Fibroblast of skin of left quadriceps (primary cell): ENCODE measurements at places on chromosomes 5 and 9.

GRCh38 chr9:92064711-92065110 lies 50.5 kb downstream of the SPTLC1 start:
- DNase-seq, result no peak

DNA sequence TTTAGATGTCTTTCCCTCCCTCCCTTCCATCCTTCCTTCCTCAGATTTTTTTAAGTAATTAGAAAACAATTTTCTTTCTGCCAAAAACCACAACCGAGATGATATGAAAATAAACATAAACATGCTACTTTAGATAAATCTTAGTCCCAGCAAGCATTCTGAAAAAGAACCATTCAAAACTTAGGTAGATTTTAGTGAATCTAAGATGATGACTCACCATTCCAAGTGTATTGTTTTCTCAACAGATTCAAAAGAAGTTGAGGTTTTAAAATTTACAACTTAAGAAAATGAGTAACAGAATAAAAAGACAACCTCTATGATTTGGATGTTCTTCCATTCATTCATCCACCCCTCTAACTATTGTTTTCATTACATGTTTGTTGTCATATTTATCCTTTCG lies 465.1 kb downstream of the PDE4D start:
- no peak for DNase-seq

DNA sequence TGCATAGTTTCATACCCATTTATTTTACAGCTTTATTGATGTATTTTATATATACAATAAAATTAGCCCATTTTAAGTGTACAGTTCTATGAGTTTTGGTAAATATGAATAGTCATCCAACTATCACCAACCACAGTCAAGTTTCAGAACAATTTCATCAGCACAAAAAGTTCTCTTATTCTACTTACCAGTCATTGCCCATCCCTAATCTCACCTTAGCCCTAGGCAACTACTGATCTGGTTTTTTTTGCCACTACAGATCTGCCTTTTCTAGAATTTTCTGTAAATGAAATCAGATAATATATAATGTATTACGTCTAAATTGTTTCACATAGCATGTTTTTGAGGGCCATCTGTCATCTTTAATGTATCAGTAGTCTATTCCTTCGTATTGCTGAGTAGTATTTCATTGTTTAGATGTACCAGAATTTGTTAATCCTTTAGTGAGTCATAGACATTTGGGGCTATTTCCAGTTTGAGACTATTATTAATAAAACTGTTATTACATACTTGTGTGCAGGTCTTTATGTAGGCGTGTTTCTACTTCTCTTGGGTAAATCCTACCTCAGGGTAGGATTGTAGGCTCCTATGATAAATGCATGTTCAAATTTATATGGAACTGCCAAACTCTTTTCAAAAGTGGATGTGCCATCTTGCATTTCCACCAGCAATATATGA lies 198.5 kb upstream of the ADAMTSL1 start:
- no peak for DNase-seq

DNA sequence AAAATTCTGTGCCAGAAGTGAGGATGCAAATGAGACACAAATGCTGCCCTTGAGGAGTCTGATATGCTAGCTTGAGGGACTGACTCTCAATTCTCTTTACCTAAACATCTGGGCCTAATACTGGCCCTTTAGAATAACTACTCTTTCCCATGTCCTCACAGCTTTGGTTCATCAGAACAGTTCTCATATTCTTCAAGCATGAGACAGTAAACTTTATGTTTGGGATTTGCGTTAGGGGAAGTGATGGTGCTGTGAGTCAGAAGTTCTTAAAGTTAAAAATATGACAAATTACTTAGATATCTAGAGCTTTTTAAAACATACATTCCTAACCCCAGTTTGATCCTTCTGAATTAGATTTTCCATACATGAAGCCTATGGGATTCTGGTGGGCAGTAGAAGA lies 665.0 kb upstream of the RGMB start:
- peak; percentile 93 for DNase-seq

DNA sequence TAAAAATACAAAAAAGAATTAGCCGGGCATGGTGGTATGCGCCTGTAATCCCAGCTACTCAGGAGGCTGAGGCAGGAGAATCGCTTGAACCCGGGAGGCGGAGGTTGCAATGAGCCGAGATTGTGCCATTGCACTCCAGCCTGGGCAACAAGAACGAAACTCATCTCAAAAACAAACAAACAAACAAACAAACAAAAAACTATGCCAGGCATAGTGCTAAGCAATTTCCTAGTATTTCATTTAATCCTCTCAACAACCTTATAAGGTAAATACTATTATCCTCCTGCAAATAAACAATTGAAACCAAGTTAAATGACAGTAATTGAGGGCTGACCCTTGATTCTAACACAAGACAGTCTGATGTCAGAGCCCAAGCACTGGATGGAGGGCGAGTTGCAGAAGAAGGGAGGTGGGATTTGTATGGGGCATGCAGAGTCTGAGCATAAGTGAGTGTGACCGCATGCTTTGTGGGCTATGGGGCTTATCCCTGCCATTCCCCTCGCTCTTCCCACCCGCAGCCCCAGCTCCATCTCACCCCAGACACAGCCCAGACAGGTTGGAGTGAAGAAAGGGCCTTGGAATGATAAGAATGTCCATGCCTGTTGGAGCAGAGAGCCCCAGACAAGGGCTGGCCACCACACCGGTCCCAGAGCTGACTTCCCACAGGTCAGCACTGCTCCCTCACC lies 24.3 kb upstream of the RPS14 start:
- DNase-seq, result no peak

GRCh38 chr5:78472469-78473106 lies 112.2 kb downstream of the SCAMP1 start:
- no peak for DNase-seq

GRCh38 chr9:38439916-38440301 lies 15.7 kb upstream of the IGFBPL1 start:
- no peak for DNase-seq

- DNase-seq, result no peak
Measured at GRCh38 chr5:88889189-88890069, 6.4 kb upstream of the MEF2C start.

- DNase-seq, result no peak
Measured at GRCh38 chr9:37444890-37445289, 20.4 kb downstream of the ZBTB5 start.

- DNase-seq, result no peak
Measured at GRCh38 chr5:101284736-101285375, 381.8 kb upstream of the ST8SIA4 start.

GRCh38 chr5:59798862-59799667 lies 94.5 kb downstream of the PDE4D start:
- DNase-seq, result peak; percentile 15

DNA sequence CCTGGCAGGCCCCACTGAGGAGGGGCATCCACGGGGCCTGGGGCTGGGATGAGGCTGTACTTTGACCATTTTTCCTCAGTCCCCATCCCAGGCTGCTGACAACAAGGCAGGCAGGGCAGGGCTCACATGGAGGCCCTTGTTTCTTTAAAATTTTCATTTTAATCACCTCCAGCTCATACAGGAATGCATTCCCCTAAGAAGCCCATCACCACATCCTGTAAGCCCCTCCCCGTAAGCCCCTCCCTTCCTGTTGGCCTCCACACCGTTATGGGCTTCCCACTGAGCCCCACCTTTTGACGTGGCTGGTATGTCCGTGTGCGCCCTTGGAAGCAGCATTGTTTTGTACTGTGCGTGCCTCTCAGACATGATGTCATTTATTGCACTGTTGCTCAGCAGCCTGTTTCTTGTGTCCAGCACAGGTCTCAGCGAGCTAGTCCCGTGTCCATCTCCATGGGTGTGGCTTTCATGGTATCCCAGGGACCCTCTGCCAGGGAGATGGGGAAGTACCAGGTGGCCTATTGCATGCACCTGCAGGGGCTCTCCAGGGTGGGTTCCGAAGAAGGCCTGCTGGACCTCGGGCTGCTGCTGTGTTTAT lies 22.4 kb downstream of the PHF2 start:
- DNase-seq, result no peak

DNA sequence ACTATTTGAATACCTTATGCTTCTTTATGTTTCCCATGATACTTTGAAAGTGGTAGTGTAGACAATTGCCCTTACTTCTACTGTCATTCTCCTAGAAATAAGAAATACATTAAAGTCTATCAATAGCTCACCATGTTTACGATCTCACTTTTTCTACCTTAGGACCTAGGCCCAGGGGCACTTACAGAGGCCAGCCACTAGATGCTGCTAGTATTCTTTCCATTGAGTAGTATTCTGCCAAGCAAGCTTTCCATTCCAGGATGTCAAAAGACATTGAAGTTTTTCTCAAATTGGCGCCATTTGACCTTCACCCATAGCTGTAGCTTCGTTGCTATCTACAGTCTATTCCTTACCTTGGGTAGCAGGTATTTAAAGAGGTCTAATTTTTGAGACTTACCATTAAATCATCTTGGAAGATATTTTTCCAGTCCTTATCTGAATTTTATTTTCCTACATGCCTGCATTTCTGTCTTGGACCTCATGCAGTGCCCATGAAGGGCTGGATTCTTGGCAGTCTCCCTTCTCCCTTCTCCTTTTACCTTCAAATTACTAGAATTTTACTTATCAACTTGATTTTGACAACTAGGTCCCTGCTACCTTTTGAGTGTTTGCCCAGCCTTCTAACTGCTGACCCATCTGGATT lies 246.0 kb upstream of the NUDT12 start:
- DNase-seq, result no peak

DNA sequence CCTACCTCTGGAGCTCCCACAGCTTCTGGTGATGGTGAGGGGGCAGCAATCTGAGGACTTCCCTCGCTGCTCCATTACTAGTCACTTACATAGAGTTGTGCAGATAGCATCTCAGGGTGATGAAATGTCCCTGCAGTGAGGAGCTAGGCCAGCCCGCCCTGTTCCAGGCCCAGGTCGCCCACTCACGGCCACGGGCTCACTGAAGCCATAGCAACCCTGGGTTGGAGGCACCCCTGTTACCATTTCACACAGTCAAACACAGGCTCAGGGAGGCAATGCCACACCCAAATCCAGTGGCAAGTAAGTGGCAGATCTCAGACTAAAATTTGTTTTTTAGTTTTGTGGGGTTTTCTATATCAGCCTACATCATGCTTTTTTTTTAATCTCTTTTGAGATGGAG lies 19.6 kb downstream of the SH2D3C start:
- no peak for DNase-seq

DNA sequence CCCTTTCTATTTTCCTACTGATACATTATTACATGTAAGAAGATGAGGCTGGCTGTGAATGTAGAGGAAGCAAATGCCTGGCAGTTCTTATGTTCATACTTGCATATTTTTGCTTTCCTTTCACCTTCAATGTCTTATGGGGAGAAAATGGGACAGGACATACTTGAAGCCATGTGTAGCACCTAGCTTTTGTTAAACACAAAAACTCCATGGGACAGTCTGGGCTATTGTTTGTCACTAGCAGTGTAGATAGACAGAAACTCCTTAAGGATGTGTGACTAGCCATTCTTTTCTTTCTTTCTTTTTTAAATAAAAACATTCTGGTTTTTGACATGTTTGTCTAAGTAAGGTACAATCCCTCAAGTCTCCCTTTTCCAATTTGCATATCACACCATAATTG lies 122.7 kb downstream of the ARL15 start:
- no peak for DNase-seq

DNA sequence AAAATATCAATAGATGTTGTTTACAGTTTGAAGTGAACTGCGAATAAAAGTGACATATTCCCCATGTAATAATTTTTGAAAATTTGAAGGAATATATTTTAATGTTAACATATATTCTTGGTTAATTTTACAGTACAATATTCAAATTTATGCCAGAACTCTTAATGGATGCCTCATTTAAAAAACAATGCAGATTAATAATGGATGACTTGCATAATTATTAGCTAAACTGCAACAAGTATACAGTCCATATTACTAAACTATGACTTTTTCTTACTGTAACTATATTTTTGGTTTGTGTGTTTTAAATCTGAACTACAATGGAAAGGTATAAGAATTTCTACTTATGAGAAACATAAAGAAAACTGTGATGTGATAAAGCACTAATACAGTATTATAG lies 1390.1 kb downstream of the PTPRD start:
- DNase-seq, result no peak

GRCh38 chr9:106107716-106108115 lies 413.4 kb downstream of the TMEM38B start:
- no peak for DNase-seq

GRCh38 chr5:149177339-149177843 lies 36.1 kb downstream of the ABLIM3 start:
- no peak for DNase-seq
